Gastroesophageal sphincter (tissue), 4 donors: ENCODE measurements at places on chromosomes 11 and 22. TPM values are rescaled to one million over a fixed set of nuclear protein-coding genes. Genes with fewer than 3 reads are reported as not detected.

Gene CBX7
- 223 TPM for total RNA-seq

Gene SYCE3
- total RNA-seq = not detected

Gene ALDH3B2
- 3.4 TPM for total RNA-seq

Gene POLD3
- 9.1 TPM for total RNA-seq

Gene PATE2
- not detected for total RNA-seq

Gene SH3BP1
- 3.4 TPM for total RNA-seq

Gene PGA5
- not detected for total RNA-seq

Gene LRRC74B
- total RNA-seq = not detected

Gene LRRC51
- 9.0 TPM for total RNA-seq

Gene DDB1
- total RNA-seq = 159 TPM

Gene APOC3
- 1.1 TPM for total RNA-seq

Gene APOBEC3A
- not detected for total RNA-seq

Gene YPEL4
- total RNA-seq = 1.6 TPM

Gene CBX6
- total RNA-seq = 92.1 TPM

Gene BCR
- 52.0 TPM for total RNA-seq

Gene PANX2
- total RNA-seq = not detected

Gene MMP13
- total RNA-seq = not detected

Gene OR4X2
- total RNA-seq = not detected

Gene RIMBP3B
- total RNA-seq = 0.12 TPM

Gene LUZP2
- not detected for total RNA-seq

Gene TRIM48
- total RNA-seq = not detected

Gene CD82
- 12.7 TPM for total RNA-seq

Gene OSBP2
- total RNA-seq = 0.35 TPM

Gene CCDC88B
- total RNA-seq = 8.2 TPM

Gene SLC22A25
- not detected for total RNA-seq

Gene OR4A16
- not detected for total RNA-seq

Gene MYOD1
- total RNA-seq = not detected

Gene MMP8
- total RNA-seq = not detected

Gene NRGN
- 1.7 TPM for total RNA-seq

Gene SYVN1
- total RNA-seq = 32.7 TPM

Gene TEF
- 50.7 TPM for total RNA-seq

Gene OR10A2
- not detected for total RNA-seq

Gene SLN
- not detected for total RNA-seq

Gene LRRC32
- total RNA-seq = 37.6 TPM

Gene CHEK2
- 3.4 TPM for total RNA-seq

Gene OSM
- total RNA-seq = not detected

Gene APOBEC3B
- total RNA-seq = not detected

Gene GAL
- 4.7 TPM for total RNA-seq

Gene MS4A6E
- not detected for total RNA-seq

Gene CCDC87
- 1.2 TPM for total RNA-seq

Gene APOL1
- 25.3 TPM for total RNA-seq

Gene HBG2
- total RNA-seq = not detected

Gene C1QTNF5
- 44.9 TPM for total RNA-seq

Gene MIOX
- total RNA-seq = not detected

Gene LGR4
- total RNA-seq = 29.3 TPM

Gene PLAAT2
- total RNA-seq = not detected

Gene ST14
- 1.6 TPM for total RNA-seq

Gene RFPL2
- total RNA-seq = not detected

Gene VPREB1
- total RNA-seq = not detected

Gene IGLL1
- total RNA-seq = not detected

Gene TMPRSS6
- not detected for total RNA-seq

Gene ADORA2A
- 2.5 TPM for total RNA-seq

Gene VSIG10L2
- not detected for total RNA-seq

Gene LYVE1
- total RNA-seq = 170 TPM

Gene TCP11L1
- total RNA-seq = 73.6 TPM
